ENCODE measurements at places on chromosomes 1 and 21.

GRCh38 chr1:54215523-54215922 lies 15.6 kb downstream of the MRPL37 start:
- no peak for DNase-seq

- no peak for DNase-seq
Measured at GRCh38 chr1:228866468-228866867, 131.2 kb downstream of the RHOU start.

- no peak for DNase-seq
Measured at GRCh38 chr21:44771896-44772525, 29.6 kb downstream of the UBE2G2 start.

DNA sequence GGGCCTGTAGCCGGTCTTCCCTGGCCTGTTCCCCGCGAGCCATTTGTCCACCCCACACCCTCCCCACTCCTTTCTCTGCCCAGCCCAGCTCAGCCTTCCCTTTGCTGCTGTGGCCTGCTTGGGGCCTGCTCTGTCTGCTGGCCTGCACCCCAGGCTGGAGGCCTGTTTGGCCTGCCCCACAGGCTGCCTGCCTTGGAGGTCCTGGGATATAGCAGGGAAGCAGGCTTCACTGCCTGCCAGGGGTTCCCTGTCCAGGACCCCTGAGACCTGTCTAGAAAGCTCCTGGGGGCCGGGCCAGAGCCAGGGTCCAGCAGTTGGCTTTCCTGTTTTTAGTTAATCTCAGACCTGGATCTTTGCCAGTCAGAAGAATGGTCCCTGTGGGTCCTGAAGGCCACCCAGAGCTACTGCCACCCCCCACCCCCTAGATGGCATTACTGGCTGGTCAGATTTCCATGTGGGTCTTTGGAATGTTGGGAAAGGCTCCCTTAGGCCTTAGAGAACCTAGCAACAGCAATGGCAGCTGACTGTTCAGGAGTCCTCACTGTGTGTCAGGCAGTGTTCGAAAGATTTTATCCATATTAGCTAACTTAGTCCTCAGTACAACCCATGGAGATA lies 7.7 kb downstream of the ZNF362 start:
- DNase-seq, result no peak

GRCh38 chr1:101257500-101258325 lies 20.9 kb downstream of the S1PR1 start:
- peak; percentile 59 for DNase-seq

- DNase-seq, result no peak
Measured at GRCh38 chr21:27219068-27219467, 252.2 kb upstream of the ADAMTS5 start.

- no peak for DNase-seq
Measured at GRCh38 chr1:206700445-206701036, 15.8 kb downstream of the MAPKAPK2 start.

- no peak for DNase-seq
Measured at GRCh38 chr1:93728480-93729131, 47.0 kb upstream of the BCAR3 start.

DNA sequence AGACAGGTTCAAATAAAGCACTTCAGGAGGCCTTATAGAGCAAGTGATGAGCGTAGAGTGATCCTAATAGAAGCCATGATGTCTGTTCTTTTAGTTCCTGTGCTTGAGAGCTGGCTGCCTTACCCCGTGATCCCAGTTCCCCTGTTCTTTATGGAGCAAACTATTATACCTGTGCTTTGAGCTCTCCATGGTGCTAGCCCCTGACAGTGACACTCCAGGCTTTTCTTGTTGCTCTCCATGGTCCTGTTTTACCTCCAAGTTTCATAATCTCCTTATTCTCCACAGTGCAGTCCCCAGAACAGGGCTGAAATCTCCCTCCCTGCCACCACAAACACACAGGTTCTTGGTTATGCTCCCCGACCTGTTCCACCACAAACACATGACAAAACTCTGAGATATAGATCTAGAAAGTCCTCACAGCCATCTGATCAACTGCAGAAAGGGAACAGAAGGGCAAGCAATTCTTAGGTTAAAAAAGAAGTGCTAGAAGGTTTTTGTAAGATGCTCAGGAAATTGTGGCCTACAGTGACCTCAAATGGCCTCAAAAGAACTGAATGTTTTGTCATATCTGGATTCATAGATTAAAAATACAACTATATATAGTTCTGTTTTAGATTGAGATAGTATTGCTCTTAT lies 6.0 kb downstream of the CADM3 start:
- DNase-seq, result no peak

DNA sequence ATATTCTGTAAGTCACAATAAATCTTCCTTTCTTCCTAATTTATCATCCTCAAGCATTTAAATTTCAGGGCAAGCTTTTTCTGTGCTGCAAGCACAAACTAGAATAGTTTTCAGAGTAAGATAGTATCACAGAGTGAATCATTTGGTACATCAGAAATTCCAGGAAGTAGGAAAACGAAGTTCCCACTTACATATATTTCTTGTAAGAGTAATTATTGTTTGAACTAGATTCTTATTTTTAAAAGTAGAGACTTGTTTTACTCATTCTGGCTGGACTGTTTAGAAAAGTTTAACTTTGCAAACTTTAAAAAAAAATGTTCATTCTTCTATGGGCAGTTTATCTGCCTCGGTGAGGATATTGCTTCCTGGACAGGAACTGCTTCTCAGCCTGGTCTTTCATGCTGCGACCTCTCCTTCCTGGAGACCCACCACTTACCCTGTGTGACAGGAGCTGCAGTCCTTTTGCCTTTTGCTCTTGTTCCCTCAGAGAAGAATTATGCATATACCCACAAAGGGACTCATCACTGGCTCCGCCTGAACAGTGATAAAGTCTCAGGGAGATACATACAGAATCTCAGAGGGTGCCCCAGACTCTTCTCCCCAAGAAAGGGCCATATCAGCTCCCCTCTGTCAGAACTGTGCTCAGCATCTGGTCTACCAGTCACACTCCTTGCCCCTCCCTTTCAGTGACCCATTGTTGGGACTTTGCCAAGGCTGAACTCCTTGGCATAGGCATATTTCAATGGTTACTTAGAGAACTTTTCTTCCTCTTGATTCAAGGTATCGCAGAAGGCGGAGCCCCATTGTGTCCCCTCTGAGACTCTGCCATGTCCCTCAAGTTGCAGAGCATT lies 102.7 kb upstream of the CD55 start:
- no peak for DNase-seq

DNA sequence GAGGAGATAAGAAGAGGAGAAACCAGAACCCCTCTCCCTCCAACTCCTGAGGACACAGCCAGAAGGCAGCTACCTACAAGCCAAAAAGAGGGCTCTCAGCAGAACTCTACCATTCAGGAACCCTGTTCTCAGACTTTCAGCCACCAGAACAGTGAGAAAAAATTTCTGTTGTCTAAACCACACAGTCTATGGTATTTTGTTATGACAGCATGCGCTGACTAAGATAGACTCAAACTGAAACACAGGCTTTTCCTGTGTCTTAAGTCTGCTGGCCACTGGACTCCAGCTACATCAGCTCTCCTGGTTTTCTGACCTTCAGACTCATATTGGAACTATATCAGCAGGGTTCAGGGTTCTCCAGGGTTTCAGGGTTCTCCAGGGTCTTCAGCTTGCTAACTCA lies 126.5 kb upstream of the TNFSF4 start:
- DNase-seq, result no peak

DNA sequence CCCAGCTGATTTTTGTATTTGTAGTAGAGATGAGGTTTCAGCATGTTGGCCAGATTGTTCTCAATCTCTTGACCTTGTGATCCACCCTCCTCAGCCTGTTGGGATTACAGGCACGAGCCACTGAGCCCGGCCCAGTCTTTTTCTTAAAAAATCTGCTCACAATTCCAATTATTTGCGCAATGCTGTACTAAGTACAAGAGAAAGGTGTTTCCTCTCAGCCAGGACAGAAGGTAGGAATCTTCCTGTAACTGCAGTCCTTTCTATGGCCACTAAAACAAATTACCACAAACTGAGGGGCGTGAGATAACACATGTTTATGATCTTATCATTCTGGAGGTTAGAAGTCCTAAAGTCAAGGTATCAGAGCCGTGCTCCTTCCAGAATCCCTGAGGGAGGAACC lies 6.9 kb upstream of the CBR3 start:
- no peak for DNase-seq

GRCh38 chr21:46356494-46357334 lies 32.8 kb downstream of the PCNT start:
- no peak for DNase-seq

Data from CD4-positive, alpha-beta T cell treated with Interleukin-4 for 4 hours (primary cell).